Temporal lobe (tissue), 4 donors: ENCODE measurements at places on chromosomes 3 and 15. TPM values are rescaled to one million over a fixed set of nuclear protein-coding genes. Genes with fewer than 3 reads are reported as not detected.

The LDHAL6B gene
- total RNA-seq: not detected

The SI gene
- not detected for total RNA-seq

The GOLGA8B gene
- 33.7 TPM for total RNA-seq

The POLG gene
- 27.5 TPM for total RNA-seq

The ADGRG7 gene
- total RNA-seq: under 0.01 TPM

The GABRR3 gene
- under 0.01 TPM for total RNA-seq

The ATP1B3 gene
- 34.9 TPM for total RNA-seq

The PFKFB4 gene
- total RNA-seq: 15.0 TPM

The SKIL gene
- 68.6 TPM for total RNA-seq

The PIGZ gene
- 3.4 TPM for total RNA-seq

The SERPINI1 gene
- total RNA-seq: 105 TPM

The MIX23 gene
- 13.8 TPM for total RNA-seq

The SHQ1 gene
- 13.3 TPM for total RNA-seq

The VIPR1 gene
- total RNA-seq: under 0.01 TPM

The KBTBD8 gene
- total RNA-seq: 9.8 TPM

The CNTN6 gene
- total RNA-seq: 10.8 TPM

The KCNH8 gene
- total RNA-seq: 6.6 TPM

The CHST13 gene
- total RNA-seq: not detected

The ROBO2 gene
- total RNA-seq: 253 TPM

The PLSCR5 gene
- 0.25 TPM for total RNA-seq
